Caco-2 (cell line): ENCODE measurements at places on chromosomes 11 and 22. TPM values are rescaled to one million over a fixed set of nuclear protein-coding genes. Genes with fewer than 3 reads are reported as not detected.
A peak's percentile ranks its signal among the peaks of the same experiment; 100 is the strongest.

The ZBTB3 gene
- total RNA-seq, result 8.2 and 10.9 TPM in 2 replicates

GRCh38 chr11:25593221-25593620 lies 738.7 kb upstream of the ANO3 start:
- no peak for DNase-seq
- no peak overlapping the region for H3K4me3 ChIP-seq
- H3K36me3 ChIP-seq, result no peaks in the 10 kb centered on the region
- no peaks in the 10 kb centered on the region for H3K4me1 ChIP-seq

- no peaks in the 10 kb centered on the region for H3K4me1 ChIP-seq
- peak overlapping the region; percentile 4 for H3K27ac ChIP-seq
- no peak overlapping the region for H3K4me3 ChIP-seq
- no peaks in the 10 kb centered on the region for H3K27me3 ChIP-seq
- H3K36me3 ChIP-seq, result peaks cover 1% of the 10 kb centered on the region; the same call in 1 of the 2 replicates
Measured at GRCh38 chr22:17057959-17058814, 26.6 kb upstream of the IL17RA start.

DNA sequence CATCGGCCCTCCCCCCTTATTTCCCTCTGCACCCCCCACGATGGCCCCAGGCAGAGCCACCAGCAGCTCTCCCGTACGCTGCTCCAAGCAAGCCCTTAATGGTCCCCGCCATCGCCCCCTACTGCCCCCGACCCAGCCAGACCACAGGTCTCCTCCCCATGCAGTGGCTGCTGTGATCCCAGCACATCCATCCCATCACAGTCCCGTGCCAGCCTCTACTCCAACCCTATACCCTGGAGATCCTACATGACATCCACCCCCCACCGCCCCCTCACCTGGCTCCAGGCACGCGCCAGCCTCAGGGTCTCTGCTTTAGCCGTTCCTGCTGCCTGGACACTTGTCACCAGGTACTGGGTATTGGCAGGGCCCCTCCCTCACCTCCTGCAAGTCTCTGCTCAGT lies 85.8 kb upstream of the RTL6 start:
- H3K36me3 ChIP-seq, result no peaks in the 10 kb centered on the region
- H3K27me3 ChIP-seq, result no peaks in the 10 kb centered on the region; the same call in none of the 2 replicates
- DNase-seq, result peak; percentile 17
- no peak overlapping the region for H3K4me3 ChIP-seq
- H3K27ac ChIP-seq, result no peak overlapping the region

GRCh38 chr11:46489656-46490560 lies 98.3 kb upstream of the CHRM4 start:
- H3K27me3 ChIP-seq, result no peaks in the 10 kb centered on the region
- H3K4me1 ChIP-seq, result peaks cover 1% of the 10 kb centered on the region
- DNase-seq, result peak; percentile 63
- H3K36me3 ChIP-seq, result no peaks in the 10 kb centered on the region; the same call in 1 of the 2 replicates
- no peak overlapping the region for H3K4me3 ChIP-seq
- no peak overlapping the region for H3K27ac ChIP-seq

DNA sequence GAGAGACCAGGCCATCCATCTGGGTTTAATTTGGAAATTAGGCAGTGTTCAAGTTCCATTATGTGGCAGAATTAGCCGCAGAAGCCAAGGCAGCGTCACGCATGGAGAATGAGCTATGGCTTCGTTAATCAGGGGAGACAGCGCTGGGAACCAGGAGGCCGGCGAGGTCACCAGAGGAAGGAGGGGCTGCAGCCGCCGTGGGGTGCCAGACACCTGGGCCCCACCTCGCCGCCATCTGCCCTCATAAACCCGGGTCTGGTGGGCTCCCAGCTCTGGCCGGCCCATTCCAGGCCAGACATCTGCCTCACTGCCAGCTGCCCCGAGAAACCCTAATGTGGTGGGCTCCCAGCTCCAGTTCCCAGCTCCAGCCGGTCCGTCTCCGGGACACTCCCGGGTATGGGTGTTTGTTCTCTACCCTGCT lies 676.9 kb downstream of the BRD1 start:
- no peak overlapping the region for H3K27ac ChIP-seq
- H3K4me3 ChIP-seq, result no peak overlapping the region
- no peaks in the 10 kb centered on the region for H3K27me3 ChIP-seq
- H3K4me1 ChIP-seq, result no peaks in the 10 kb centered on the region
- DNase-seq, result no peak
- H3K36me3 ChIP-seq, result no peaks in the 10 kb centered on the region

The TRIM51 gene
- not detected in 2 replicates for total RNA-seq

The WNT11 gene
- 22.6 and 29.0 TPM in 2 replicates for total RNA-seq
